Ascending aorta (tissue), 2 donors: ENCODE measurements at places on chromosomes 5 and 9.

- no peak for DNase-seq
These were observed 82.9 kb downstream of the RAB24 start for GRCh38 chr5:177220576-177220975.

GRCh38 chr5:17089690-17090089 lies 127.7 kb upstream of the BASP1 start:
- DNase-seq = no peak

- no peak for DNase-seq
These were observed 124.9 kb downstream of the FGF1 start for GRCh38 chr5:142561029-142561428.

DNA sequence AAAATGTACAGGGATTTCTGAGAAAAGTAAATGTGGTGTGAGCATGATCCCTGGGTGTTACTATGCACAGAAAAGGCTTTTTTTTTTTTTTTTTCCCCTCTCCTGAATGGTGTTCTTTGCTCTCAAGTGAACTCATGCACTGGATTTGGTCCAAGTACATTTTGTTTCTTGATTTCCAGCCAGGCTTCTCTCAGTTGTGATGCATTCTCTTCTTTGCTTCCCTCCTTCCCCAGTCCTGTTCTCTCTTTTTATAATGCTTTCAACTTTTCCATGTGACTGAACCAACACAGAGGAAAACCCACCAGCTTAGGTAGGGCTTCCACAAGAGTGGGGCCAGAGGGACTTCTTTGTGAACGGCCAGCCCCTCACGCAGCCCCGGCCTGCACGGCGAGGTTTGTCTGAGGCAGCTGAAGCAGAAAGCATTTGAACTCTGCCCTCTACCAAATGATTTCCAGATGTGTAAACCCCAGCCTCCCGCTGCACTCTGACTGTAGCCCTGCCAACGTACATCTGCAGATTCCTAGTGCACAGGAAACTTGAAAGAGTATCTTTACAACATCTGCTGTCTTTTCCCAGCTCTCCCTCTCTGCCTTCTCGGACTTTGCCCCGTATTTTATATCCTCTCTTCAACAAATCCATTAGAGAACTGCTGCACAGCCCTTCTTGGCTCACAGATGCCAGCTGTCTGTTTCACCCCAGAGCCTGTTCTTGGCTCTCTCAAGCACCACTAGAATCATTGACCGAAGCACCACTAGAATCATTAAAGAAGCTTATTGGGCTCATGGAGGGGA lies 71.8 kb upstream of the CD180 start:
- peak; percentile 90 for DNase-seq

GRCh38 chr5:93635991-93636390 lies 53.0 kb downstream of the NR2F1 start:
- DNase-seq = no peak

GRCh38 chr5:79025054-79025472 lies 40.0 kb upstream of the ARSB start:
- DNase-seq = no peak
